ENCODE measurements at places on chromosomes 3 and 15.

DNA sequence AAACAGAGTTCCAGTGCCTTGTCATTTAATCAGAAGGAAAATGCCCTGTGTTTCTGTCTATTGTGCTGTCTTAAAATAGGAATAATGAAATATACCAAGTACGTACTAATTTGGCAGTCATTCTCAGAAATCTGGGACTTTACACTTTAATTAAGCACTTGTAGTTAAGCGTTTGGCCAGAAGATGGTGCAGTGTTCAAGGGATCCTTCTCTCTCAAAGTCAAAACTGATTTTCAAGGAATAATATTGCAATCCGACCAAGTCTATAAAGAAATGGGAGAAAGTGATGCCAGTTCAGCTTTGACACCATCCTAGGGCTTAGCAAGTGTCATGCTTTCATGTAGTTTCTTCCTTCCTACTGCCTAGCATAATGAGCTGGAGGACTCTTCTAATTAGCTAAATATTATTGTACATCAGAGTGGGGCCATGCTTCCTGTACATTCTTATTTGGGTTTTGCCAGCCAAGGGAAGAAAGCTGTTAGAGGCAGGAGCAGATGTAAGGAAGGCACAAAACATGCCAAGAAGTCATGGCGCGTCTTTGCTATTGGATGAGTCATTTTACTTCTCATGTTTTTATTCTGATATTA lies 64.8 kb downstream of the SAMMSON start:
- peak; percentile 40 for DNase-seq

DNA sequence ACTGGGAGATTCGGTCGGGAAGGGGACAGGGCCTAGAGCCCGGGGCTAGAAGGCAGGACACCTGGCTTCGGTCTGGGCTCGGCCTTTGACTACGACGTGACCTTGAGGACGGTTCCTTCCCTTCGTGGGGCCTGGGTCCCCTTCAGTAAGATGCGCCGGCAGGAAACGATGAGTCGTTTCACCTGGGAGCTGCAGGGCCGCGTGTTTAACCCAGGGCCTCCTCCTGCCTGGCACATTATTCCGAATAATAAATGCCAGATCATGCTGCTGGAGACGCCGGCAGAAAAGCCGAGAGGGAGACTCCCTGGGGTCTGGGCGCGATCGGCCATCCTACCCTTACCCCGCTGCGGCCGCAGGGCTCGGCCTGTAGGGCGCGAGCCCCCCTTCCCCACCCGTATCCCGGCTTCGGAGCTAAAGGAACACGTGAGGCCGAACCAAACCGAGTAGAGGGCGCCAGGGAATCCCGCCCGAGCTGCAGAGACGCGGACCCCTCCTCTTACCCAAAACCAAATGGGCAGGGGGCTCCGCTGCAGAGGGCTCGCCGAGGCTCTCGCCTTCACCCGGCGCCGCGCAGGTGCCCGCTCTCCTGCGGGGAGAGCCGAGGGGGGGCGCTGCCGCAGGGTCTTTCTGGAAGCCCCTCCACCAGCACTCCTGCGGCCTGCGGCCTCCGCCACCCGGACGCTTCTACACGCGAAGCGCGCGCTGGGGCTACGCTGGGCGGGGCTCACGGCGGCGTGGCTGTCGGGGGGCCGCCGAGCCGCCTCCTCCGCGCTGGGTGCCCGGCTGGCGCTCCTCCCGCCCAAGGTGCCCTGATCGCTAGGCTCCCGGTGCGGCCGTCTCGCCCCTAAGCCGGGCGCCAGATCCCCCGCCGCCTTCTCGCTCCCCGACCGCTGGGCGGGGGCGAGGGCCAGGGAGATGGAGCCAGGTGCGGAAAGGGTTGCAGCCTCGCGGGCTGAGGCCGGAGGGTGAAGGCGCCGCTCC lies at the start of gene BDH1:
Gene BDH1 (minus strand): TSS at position 688 of the 981 bp plus-strand sequence. CDS start 9,525 bp downstream, outside the sequence.
- DNase-seq, result peak; percentile 31

GRCh38 chr15:99097441-99098410 lies 7.2 kb upstream of the SYNM start:
- no peak for DNase-seq

DNA sequence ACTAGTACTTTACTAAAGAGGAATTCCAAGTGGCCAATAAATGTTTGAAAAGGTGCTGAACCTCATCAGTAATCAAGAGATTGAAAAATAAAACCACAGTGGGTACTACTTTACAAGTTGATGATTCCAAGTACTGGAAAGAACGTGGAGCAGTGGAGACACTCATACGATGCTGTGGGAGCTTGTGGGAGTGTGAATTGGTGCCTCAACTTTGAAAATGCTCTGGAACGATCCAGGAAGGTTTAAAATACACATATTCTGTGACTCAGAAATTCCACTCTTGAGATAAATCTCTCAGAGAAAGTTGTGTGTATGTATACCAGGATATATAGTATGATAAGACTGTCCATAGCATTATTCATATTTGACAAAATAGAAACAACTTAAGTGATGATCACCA lies 9.3 kb downstream of the LRCH3 start:
- DNase-seq, result no peak

GRCh38 chr3:23665741-23666140 lies 140.0 kb upstream of the UBE2E1 start:
- no peak for DNase-seq

DNA sequence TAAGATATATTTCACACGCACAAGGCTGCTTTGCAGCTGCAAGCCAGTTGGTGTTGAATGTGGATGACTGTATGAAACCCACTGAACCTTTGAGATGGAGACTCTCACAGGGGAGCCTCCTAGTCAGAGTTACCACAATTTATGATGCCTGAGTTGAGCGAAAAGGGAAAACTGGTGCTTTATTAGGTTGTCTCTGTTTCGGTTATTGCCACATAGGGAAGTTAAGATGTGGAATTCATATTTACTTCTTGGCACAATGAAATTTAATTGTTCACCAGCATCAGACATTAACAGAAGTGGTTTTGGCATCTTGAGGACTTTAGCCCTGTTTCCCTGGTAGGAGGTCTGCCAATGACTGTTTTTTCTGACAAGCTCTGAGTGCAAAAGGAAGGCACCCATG lies 358.2 kb downstream of the SQOR start:
- DNase-seq, result no peak

DNA sequence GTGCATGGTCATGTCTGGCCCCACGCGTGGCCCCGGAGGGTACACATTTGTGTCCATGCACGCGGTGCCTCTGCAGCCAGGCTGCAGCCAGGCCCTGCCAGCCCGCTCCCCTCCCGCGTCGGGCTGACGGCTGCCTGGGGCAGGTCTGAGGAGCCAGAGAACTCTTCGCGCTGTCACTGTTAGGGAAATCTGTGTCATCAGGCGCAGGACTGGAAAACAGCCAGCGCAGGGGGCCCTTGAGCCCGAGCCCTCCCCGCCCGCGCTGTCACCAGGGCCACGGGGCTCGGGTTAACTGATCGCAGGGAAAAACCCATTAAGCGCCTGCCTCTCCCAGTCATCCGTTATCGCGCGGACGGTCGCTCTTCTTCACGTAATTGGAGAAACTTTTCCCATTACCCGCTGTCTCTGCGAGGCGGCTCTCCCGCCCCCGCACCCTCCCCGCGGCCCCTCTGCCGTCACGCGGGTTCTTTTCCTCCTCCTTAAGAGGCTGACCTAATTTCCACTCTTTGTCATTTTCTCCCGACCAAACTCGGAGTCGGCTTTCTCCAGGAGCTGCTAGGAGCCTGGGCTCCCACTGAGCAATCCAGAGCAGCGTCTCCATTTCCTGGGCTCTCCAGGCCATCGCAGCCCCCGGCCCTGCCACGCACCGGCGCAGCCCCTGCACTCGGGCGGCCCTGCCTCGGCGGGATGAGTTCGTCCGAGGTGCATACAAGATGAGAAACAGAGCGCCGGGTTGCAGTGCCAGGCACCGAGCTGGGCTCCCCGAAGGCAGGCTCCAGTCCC lies 57.5 kb upstream of the PRR23E start:
- peak; percentile 55 for DNase-seq

GRCh38 chr3:23276913-23277658 lies 74.0 kb downstream of the UBE2E2 start:
- no peak for DNase-seq

DNA sequence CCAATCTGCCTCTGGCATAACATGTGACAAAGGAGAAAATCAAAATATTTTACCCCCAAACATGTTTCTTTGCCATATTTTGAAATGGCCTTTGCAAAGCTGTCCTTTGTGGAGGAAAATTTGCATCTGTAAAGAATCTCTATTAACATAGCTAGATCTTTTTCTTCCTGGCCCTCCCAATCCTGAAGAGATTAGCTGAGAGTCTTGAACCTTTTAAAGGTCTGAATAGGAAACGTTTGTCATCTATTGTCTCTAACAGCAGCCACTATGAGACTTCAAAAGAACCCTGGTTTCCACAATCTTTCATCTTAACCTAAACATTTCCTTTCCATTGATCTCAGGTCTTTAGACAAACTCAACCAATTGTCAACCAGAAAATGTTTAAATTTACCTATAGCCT lies 520.9 kb upstream of the TGFBR2 start:
- no peak for DNase-seq

DNA sequence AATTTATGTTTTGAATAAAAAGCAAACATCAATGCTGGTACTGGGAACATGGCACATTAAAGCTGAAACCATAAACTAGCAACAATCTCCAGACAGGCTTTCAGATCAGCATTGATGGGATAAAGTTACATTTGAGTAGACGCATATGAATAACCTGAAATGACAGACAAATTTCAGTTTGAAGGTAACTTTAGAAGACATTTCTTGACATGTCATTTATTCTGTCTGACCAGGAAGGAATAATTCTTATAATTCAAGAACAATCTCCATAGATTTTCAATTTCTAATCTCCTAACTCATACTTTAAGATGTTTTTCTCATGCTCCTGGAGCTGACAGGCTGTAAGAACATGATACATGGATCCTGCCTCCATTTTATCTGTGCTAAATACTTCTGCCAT lies 69.8 kb downstream of the PLCH1 start:
- DNase-seq, result no peak

DNA sequence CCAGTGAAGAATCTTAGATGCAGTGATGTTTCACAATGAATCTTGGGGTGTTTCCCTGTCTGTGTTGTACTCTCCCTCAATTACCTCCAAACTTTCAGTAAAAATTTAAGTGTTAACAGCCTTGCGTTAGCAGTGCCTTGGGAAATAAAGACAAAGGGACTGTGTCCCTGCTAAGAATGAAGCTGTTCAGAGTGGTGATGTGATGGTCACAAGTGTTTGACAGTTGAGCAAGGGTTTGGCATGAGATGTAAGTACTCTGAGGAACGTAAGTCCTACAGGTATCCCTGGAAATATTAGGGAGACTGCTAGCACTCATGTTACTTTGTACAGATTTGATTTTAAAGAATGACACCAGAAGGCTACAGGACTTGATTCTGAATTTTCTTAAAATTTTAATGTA lies 304.3 kb upstream of the DPH6 start:
- no peak for DNase-seq

- no peak for DNase-seq
Measured at GRCh38 chr3:135805752-135806151, 159.8 kb upstream of the PPP2R3A start.

DNA sequence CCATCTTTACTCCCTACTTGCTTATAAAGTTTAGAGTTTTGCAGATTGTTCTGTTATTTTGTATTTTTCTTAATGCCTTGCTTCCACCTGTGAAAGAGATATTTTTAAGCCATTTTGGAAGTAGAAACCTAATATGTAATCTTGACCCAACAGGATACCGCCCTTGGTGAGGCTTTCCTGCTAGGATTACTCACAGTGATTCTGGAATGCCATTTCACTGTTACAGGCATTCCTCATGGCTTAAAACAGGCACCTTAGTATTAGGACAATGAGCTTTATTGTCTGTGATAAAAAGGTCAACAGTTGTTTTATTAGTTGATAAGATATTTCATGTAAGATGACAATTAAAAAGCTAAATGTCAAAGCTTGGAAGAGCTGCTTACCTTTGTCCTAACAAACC lies 58.2 kb downstream of the PHLDB2 start:
- DNase-seq, result peak; percentile 39

DNA sequence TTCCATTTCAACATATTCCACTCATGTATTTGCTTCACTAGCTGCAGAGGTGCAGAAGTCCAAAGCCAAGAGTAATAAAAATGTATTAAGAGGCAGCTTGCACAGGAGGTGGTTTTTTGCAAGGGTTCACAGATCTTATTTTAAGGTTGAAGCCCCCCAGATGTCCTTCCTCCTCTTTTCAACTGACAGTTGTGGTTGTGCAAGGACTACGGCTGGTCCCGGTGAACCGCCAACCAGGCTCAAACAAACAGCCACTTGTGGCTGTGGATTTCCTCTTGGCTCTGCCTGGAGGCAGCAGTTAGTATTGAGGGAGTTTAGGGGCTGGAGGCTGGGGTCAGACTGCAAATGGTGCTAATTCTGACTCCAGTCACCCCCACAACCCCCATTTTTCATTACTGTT lies 240.7 kb upstream of the TBC1D5 start:
- DNase-seq, result no peak

DNA sequence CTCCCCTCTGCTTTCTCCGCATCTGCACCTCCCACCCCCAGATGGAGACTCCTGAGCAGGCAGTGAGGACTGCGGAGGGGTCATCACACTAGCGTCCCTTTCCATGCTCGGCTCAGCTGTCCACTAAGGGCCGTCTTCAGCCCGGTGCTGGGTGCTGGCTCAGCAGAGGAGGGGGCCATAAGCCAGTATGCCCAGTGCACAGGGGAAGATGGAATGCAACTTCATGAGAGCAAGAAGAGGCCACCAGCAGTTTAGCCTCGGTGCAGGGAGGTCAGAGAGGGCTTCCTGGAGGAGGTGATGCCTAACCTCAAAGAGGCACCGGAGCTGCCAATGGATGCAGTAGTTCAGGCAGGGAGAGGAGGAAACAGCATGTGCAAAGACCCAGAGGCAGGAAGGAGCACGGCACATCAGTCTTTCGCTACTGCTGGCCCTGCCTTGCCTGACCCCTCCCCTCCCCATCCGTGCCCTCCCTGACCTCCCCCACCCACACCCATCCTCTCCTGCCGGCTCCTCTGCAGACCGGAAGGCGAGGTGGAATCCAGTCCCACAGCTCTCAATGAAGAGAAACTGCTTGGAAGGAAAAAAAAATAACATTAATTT lies 15.2 kb upstream of the PLXND1 start:
- DNase-seq, result no peak

DNA sequence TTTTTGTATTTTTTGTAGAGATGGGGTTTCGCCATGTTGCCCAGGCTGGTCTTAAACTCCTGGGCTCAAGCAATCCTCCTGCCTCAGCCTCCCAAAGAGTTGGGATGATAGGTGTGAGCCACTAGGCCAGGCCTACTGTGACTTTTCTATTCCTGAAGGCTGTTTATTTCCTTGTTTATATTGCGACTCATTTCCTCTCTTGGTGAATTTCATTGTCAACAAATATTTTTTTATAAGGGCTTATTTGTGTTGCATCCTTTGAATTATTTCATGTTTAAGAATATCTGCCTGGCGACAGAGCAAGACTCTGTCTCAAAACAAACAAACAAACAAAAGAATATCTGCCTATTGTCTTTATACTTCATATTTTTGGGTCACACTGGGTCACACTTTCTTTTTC lies 29.4 kb upstream of the MCCC1 start:
- DNase-seq, result no peak

DNA sequence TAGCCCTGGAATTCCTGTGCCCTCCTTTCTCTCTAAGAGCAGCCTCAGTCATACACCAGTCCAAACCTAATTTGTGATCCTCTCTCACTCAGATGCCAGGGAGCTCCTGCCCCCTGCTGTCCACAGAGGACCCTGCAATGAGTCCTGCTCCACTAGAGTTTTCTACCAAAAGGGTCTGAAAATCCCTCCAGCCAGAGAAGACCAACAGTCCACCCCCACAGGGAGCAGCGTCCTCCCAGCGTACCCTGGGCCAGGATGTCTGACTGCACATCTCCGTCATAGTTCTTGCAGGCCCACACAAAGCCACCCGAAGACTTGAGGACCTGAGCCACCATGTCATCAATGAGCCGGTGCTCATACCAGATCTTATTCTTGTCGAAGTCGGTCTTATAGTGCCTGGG lies 15.4 kb downstream of the IDH2 start:
- DNase-seq, result peak; percentile 63

- no peak for DNase-seq
Measured at GRCh38 chr3:170458285-170458684, 39.6 kb downstream of the CLDN11 start.
